ENCODE measurements at places on chromosomes 2 and 18. TPM values are rescaled to one million over a fixed set of nuclear protein-coding genes. Genes with fewer than 3 reads are reported as not detected.

The SCG2 gene
- 10.8 TPM for total RNA-seq

The NR4A2 gene
- 0.13 TPM for total RNA-seq

The ZC3H6 gene
- 4.4 TPM for total RNA-seq

The CGREF1 gene
- total RNA-seq = 0.69 TPM

- DNase-seq = no peak
Measured at GRCh38 chr2:197571627-197572271, 55.9 kb downstream of the MOB4 start.

DNA sequence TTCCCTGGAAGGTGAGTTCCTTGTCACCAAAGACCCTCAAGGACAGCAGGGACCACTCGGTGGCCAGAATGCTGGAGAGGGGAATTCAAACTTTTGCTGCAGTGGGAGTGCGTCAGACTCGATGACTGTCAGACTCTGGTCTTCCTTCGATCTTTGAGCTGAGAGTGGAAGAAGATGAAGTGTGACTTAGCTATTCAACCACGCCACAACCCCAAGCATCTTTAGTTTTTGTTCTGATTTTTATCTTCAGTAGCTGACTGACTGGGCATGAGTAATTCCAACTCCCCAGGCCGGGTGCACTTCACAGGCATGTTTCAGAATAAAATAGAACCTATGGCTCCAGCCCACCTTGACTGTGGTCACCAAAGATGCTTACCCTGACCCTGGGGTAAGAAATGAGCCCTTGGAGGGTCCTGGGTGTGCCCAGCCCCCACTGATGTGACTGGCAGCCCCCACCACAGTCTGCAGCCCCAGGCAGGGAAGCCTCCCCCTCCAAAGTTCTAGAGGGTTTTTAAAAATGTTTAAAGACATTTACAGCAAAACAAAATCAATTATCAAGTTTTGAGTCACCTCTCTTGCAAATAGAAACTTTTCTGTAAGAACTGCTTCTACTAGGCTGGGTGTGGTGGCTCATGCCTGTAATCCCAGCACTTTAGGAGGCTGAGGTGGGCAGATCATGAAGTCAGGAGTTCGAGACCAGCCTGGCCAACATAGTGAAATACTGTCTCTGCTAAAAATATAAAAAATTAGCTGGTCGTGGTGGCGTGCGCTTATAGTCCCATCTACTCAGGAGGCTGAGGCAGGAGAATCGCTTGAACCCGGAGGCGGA, 24.9 kb upstream of the YWHAQ start:
- DNase-seq = peak; percentile 78

GRCh38 chr2:12603781-12604295, 112.9 kb upstream of the TRIB2 start:
- DNase-seq = no peak

- peak; percentile 89 for DNase-seq
Measured at GRCh38 chr2:100786297-100786658, 33.7 kb upstream of the NPAS2 start.

- DNase-seq = no peak
Measured at GRCh38 chr2:207584952-207585351, 40.2 kb downstream of the METTL21A start.

GRCh38 chr2:99442837-99443236, 47.0 kb downstream of the REV1 start:
- DNase-seq = no peak

DNA sequence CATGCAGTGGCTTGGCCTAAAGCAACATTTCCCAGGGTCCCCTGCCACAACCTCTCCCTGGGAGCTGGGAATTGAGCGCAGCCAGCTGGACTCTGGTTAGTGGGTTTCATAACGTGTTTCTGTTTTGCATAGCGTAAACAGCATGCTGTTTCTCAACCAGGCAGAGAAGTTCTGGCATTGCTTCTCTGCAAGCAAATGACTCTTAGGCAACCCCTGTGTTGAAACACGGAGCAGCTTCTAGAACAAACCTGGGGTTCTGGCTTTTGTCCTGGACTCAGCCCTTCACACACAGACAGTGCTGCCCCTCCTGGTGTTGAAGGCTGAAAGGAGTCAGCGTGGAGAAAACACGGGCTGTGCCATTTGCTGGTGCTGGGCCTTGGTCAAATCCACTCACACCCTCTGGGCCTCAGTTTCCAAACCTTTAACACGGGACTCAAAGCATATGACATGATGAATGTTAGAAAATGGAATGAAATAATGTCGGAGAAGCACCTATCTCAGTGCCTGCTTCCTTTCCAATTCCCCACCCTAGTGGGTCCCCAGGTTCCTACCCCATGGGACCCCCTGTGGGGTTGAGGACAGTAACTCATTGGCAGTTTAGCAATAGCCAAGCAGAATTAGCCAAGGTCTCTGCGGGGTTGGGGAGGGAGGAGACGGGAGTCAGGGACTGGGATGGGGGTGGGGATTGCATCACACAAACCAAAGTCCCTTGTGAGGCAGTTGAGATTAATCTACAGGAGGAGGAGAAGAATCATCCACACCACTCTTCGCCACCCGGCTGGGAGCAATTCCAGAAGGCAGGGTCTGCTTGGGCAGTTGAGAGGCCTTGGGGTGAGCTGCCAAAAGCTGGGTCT, 30.2 kb upstream of the IL1R2 start:
- DNase-seq = peak; percentile 67

DNA sequence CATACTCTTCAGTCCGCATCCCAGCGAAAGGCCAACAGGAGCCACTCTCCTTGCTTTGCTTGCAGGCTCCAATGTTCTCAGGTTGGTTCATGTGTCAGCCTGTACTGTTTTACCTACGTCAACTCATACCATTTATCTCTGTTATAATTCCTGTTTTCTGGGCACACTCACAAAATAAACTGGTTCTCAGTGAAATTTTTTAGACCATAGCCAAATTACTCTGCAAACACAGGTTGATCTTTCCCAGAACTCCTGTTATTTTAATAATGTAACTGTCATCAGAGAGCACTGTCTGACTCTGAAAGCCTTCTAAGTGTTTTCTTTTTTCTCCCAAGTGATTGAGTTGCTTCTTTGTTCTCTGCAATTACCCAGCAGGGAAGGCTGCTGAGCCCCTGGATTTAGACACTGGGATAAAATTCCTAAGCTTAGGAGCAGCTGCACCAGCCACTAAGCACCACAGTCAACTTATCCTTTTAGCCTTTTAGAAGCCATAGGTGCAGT, 111.6 kb upstream of the PIEZO2 start:
- no peak for DNase-seq

DNA sequence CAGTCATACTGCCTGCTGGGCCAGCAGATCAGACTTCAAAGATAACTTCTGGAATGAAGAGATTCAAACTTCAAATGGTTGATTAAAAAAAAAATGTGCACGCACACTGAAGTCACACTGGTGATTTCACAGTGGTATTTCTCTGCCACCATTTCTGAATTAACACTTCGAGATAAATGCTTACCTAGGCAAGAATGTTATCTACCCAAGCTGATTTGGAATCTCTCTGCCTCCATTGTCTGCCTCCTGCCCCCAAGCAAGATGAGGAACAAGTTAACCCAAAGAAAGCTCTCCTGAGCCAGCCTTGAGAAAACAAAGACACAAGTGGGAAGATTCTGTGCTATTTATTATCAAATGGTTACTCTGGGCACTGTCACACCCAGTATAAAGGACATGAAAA, 6.5 kb downstream of the LAMA1 start:
- no peak for DNase-seq

DNA sequence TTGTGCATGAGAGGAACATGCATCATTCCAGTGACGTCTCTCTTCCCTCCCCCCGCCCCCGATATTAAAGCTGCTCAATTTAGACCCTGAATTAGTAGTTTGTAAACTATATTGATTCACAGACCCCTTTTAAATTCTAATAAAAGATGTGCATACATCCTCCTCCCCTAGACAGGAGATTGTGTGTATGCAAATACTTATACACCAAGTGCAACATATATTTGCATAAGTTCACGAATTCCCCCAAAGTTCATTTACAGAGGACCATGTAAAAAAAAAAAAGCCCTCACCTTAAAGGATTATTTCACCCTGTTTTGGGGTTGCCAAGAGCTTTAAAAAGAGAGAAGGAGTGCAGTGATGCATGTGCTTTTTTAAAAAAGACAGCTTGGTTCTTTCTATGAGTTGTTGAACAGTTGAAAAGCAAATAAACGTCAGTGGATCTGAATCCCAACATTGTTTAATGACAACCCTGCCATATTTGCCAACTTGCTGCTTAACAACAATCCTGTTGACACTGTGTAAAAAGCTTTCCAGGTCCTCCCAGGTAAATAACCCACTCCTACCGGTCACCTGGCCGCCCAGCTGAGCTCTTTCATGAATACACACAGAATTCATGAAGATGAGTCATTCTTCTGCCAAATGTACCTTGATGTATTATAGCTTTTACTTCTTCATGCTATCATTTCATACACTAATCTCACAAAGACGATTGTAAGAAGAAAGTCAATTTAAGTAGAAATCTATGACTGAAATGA, 211.5 kb downstream of the IKZF2 start:
- no peak for DNase-seq

GRCh38 chr18:1048032-1048431, 143.4 kb downstream of the ADCYAP1 start:
- no peak for DNase-seq

- no peak for DNase-seq
Measured at GRCh38 chr2:232310121-232310520, 68.4 kb upstream of the ALPP start.

GRCh38 chr2:98734162-98734561, 3.2 kb upstream of the MGAT4A start:
- no peak for DNase-seq

GRCh38 chr2:177523781-177524180, 131.2 kb downstream of the AGPS start:
- DNase-seq = no peak

GRCh38 chr2:218166791-218167190, at the start of gene CXCR1:
TSS of gene CXCR1 (minus strand) at chr2:218166962. CDS start at chr2:218165211, 1,751 bp downstream.
- no peak for DNase-seq

GRCh38 chr18:62523255-62523588, 397 bp downstream of the ZCCHC2 start:
- no peak for DNase-seq

GRCh38 chr2:197993830-197994229, 189.4 kb downstream of the PLCL1 start:
- peak; percentile 7 for DNase-seq

DNA sequence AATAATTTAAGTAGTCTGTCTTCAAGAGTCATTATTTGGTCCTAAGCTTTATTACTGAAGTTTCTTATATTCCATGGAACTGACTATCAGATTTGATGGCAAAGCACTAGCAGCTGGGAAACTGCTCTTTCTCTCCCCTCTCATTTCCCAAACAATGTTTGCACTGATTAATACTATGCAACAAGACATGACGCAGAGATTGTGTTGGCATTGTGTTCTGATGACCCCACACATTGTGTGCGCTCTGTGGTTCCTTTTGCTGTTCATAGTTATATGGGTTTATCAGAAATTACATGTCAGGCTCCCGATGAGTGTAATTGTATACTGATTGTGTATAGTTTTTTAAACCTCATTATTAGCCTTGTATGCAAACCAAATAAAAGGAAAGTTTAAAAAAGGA, 331.6 kb upstream of the FANCL start:
- no peak for DNase-seq
